ENCODE measurements at places on chromosomes 11 and 22.

DNA sequence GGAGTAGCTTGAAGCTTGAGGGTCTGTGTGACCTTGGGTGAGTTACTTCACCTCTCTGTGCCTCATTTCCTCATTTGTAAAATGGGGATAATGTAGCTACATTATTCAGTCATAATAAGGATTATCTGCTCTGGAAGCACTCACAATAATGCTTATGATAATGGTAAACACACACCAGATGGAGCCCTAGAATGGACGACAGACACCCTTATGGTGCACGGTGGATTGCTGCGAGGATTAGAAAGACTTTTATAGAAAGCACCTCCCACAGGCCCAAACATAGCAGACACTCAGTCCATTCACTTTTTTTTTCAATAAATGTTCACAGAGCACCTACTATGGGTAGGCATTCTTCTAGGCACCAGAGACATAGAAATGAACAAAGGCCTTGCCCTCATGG lies 53.8 kb downstream of the LARGE1 start:
- no peak for DNase-seq

- DNase-seq, result no peak
Observed at GRCh38 chr11:95690100-95690499, 99.5 kb downstream of the FAM76B start.

DNA sequence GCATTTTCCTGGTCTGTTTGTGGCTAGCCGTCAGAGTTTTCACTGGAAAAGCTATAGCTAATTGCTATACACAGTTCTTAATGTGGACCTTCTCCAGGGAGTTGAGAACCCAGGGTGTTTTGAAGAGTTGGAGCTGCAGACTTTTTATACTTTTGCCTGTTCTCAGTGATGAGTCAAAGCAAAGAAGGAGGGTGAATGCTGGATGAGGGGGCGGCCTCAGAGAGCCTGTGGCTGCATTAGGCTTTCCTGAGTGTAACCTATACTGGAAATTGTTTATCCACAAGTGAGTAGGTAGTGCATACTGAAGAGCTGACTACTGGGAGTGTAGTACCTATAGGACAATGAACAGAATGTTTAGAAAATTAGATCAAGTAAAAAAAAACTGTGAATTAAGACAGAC lies 79.7 kb upstream of the HORMAD2 start:
- no peak for DNase-seq

DNA sequence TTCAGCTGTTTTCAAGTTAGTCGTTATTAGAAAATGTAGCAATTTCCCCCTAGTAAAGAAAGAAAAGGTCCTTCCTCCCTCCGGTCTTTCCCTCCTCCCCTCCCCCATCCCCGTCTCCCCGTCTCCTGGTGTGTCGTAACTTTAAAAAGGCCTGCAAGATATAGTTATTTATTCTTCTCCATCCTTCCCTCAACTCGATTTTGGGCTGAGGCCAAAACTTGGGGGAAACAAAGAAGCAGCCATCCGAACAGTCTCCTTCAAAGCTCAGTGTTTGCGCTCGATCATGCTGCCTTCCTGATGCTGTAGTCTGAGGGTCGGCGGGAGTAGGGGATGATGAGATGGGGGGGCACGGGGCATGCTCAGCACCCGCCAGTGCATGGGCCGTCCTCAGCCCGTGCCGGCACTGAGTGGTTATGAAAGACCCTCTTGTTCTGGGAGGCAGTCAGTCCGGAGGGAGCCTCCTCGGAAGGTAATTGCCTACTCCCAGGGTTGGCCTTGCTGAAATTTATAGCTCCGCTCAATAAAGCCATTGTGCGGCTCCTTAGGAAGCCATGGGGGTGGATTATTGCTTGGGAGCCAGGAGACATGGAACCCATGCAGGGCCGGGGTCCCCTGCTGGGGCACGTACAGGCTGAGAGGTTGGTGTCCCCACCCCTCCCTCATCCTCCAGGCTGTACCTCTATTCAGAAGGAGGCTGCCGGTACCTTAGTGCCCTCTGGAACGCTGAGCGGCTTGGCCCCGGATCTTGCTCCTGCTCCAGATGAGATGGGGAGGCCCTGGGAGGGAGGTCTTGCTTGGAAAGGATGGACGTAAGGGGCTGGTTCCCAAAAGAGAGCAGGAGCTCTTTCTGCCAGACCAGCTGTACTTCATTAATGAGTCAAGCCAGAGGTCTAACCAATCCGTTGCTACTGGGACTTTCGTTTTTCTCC lies 212.7 kb upstream of the CADM1 start:
- DNase-seq, result no peak

DNA sequence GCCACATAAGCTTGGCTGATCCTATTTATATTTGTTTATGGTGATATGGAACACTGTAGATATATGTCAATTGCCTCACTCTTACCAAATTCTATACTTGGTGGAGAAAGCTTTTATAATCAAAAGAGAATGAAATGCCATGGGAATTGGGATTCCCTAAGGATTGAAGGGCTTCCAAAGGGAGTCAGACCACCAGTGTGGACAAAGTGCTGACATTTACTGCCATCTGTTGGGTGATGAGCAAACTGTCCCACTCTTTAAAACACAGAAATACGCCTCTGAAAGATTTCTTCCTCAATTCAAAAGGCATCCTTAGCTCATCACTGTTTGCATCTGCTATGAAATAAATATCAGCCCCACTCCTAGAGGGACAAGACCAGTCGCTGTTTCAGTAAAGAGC lies 7.1 kb downstream of the SLC1A2 start:
- DNase-seq, result no peak

- no peak for DNase-seq
Observed at GRCh38 chr11:47589977-47590861, 3.7 kb downstream of the FAM180B start.
